Memory B cell (primary cell): ENCODE measurements at places on chromosomes 5 and 9.

- H3K27me3 ChIP-seq, result peaks cover 2% of the 10 kb centered on the region
- H3K4me1 ChIP-seq, result peaks cover 2% of the 10 kb centered on the region
- H3K4me3 ChIP-seq, result no peak overlapping the region
- DNase-seq, result no peak
- no peaks in the 10 kb centered on the region for H3K36me3 ChIP-seq
- H3K27ac ChIP-seq, result no peak overlapping the region
Measured at GRCh38 chr9:107809871-107810460, 320.4 kb upstream of the KLF4 start.

DNA sequence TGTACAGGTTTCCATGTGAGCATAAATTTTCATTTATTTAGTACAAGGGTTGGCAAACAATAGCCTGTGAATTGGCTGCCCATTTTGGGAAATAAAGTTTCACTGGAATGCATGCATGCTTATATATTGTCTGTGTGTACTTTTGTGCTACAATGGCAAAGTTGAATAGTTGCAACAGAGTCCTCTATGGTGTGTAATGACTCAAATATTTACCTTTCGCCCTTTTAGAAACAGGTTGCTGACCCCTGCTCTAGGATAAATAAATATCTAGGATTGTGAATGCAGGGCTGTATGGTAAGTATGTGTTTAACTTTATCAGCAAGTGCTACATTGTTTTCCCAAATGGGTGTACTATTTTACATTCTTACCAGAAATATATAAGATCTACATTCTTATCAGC, 47.2 kb downstream of the XRCC4 start:
- no peak overlapping the region for H3K27ac ChIP-seq
- peaks cover 23% of the 10 kb centered on the region for H3K36me3 ChIP-seq
- no peaks in the 10 kb centered on the region for H3K27me3 ChIP-seq
- no peak for DNase-seq
- no peaks in the 10 kb centered on the region for H3K4me1 ChIP-seq

DNA sequence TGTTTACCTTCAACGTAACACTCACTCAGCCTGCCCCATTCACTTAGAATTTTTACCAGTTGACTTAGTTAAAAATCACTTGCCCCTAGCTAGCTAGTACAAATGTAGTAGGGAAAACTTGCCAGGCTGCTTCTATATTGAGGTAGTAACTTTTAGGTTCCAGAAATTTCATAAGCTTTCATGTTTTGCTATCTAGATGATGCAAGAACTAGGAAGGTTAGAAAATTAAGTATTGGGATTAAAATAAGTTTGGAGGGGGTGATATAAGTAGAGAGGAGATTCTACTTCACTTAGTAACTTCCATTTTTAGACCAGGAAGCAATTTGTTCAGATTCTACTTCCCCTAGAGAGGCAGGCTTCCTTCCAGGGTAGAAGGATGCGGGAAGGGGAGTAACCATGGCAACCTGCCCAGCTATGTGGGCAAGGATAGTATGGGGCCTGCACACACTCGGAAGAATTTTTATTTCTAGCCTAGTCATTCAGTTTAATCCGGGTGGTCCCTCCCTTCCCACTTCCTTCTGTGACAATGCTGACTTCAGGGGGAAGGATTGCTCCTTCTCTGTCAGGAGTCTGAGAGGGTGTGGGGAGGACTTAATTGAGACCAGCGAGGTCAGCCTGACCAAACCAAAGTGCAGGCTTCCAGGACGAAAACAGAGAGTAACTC, 4.2 kb downstream of the DAB2 start:
- no peak overlapping the region for H3K27ac ChIP-seq
- no peaks in the 10 kb centered on the region for H3K36me3 ChIP-seq
- H3K27me3 ChIP-seq, result peaks cover 8% of the 10 kb centered on the region
- peaks cover 2% of the 10 kb centered on the region for H3K4me1 ChIP-seq
- DNase-seq, result no peak

DNA sequence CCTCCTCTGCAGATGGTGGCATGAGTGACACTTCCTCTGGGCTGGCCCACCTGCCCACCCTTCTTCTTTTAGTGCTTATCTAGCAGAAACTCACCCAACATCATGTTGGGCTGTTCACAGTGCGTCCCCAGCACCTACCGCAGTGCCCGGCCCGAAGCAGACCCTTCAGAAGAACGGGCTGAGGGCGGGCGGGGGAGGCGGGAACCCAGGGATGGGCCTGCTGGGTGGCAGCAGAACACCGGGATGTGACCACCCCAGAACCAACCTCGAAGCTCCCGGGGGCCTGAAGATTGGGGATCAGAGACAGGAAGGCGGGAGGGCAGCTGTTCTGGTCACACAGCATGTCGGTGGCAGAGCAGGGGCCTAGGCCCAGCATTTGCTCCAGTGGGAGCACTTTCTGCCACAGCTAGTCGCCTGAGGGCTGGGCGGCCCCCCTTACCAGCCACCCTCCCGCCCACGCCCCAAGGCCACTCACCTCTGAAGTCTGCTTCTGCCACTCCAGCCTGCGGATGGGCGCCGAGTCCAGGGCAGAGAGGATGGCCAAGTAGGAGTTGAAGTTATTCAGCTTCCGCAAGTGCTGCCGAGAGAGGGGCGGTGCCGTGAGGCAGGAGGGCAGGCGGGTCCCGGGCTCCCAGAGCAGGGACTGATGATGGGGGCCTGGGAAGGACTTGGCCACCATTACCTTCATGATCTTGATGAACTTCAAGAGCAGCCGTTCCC, 38.7 kb downstream of the PRRT1B start:
- H3K4me1 ChIP-seq, result peaks cover 24% of the 10 kb centered on the region
- no peaks in the 10 kb centered on the region for H3K27me3 ChIP-seq

DNA sequence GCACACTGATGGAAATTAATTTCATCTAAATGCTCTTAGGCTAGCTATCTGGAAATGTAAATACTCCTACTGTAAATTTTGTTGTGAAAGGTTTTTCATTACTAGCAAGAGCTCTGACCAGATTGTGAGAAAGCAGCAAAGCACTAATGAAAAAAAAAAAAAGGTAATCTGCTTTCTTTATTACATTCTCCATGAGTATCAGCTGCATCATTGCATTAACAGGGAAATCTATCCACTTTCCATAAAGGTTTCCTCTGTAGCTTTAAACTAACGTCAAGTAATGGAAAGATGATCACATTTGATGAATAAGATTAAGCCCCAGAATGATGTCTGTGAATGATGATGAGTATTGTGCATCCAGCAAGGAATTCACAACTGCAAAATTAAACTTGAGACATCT, 790.6 kb upstream of the TYRP1 start:
- H3K4me3 ChIP-seq, result no peak overlapping the region
- H3K27ac ChIP-seq, result no peak overlapping the region
- no peaks in the 10 kb centered on the region for H3K27me3 ChIP-seq
- DNase-seq, result no peak
- H3K4me1 ChIP-seq, result no peaks in the 10 kb centered on the region

- no peak for DNase-seq
- H3K36me3 ChIP-seq, result no peaks in the 10 kb centered on the region
- H3K27ac ChIP-seq, result no peak overlapping the region
- H3K4me1 ChIP-seq, result no peaks in the 10 kb centered on the region
Measured at GRCh38 chr5:2003206-2003605, 120.5 kb upstream of the IRX4 start.

GRCh38 chr9:4141296-4141695, 158.6 kb downstream of the GLIS3 start:
- no peaks in the 10 kb centered on the region for H3K4me1 ChIP-seq
- peaks cover 5% of the 10 kb centered on the region for H3K27me3 ChIP-seq
- no peak overlapping the region for H3K4me3 ChIP-seq
- H3K27ac ChIP-seq, result no peak overlapping the region

DNA sequence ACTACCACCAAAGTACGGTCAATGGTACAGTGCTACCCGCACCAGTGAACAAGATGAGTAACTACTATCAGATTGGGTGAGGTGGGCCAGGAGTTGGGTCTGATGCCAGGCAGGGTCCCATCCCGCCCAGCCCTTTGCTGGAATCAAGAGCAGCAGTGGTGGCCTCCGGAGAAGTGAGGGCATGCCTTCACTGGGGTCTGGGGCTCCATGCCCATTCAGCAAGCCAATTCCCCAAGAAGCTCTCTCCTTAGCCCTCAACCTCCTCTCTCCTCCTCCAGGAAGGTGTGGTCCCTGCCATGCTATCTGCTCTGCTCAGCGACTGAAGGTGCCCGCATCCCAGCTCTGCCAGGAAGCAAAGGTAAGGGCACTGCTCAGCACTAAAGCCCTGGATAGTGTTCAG, 62.7 kb upstream of the CPLX2 start:
- H3K36me3 ChIP-seq, result no peaks in the 10 kb centered on the region
- H3K4me3 ChIP-seq, result no peak overlapping the region
- no peak for DNase-seq
- no peaks in the 10 kb centered on the region for H3K4me1 ChIP-seq
- H3K27ac ChIP-seq, result no peak overlapping the region

GRCh38 chr5:140674211-140674610, 835 bp upstream of the DND1 start:
- H3K36me3 ChIP-seq, result peaks cover 22% of the 10 kb centered on the region
- no peak overlapping the region for H3K4me3 ChIP-seq
- H3K4me1 ChIP-seq, result no peaks in the 10 kb centered on the region
- DNase-seq, result no peak
